Stimulated activated CD4-positive, alpha-beta T cell treated with anti-CD3 and anti-CD28 coated beads, Interleukin-4, amount 100 ng/mL, for 1 hour (primary cell): ENCODE measurements at places on chromosomes 5 and 9.

DNA sequence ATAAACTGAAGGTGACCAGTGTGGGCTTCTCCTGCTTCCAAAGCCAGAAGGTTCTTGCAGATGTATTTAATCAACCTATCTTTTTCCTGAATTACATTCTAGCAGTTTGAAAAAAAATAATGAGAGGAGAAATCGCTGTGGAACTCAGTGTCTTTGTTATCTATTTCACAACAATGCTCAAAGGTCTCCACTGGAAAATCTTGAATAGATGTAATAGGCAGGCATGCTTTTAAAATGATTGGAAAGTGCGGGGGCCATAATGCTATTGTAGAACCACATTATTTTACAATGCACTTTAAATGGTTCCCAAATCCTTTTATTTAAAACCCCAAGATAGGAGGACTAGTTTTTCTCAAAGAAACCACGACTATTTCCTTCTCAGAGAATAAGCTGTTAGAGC, 23.3 kb downstream of the ENC1 start:
- no peak for DNase-seq

GRCh38 chr5:137231540-137231939, 267.6 kb downstream of the SPOCK1 start:
- no peak for DNase-seq

DNA sequence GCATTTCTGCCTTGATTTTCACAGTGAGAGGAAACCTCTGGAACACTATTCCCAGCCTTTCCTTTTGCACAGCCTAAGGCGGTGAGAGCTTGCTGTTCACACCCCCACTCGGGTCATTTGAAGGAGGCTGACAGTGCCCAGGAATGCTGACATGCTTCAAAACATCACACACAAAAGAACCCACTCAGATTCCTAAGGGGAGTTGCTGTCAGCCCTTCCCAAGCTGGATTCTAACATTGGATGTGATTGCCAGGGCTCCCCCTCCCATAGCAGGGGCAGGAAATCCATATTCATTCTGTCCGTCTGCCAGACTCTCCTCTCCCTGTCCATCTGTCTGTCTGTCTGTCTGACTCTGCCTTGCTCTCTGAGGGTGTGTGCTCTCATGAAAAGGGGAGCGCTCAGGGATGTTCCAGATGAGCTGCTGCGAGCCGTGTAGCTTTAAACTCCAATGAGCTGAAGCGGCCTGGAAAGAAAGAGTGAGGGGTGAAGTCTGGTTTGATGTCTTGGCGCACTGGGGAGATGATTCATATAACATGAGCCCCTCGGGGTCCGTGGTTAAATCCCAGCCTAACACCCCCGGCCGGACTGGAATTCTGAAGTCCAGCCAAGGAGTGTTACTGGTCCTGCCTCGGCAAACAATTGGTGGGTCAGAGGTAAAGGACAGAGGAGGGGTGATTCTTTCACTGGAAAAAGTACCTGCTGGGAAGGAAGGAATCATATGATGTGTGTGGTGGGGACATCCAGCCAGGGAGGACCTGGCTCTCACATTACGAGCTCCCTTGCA, 517.0 kb downstream of the CCDC171 start:
- DNase-seq = no peak

DNA sequence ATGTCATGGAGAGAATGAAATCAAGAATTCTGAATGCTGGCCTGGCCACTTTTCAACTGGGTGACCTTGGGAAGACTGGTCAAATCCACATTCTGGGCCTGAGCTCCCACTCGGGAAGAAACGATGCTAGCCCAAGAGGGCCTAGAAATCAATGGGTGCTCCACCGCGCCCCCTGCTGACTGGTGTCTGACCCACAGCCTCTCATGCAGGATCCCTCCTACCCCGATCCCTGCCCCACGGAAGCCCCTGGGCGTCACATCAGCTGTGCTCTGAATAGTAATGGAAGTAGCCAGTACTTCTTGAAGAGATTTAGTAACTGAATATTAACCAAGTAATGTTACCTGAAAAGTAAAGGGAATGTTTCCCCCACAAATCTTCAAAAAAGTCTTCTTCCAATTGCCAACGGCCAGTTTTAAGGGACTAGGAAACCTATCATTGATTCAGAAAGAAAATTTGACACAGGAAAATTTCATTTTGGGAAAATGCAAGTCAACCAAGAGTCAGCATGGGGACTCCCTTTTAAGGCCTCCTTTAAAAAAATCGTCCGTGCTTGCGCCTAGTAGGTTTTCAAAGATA, 43.9 kb downstream of the CRB2 start:
- DNase-seq = peak; percentile 28

DNA sequence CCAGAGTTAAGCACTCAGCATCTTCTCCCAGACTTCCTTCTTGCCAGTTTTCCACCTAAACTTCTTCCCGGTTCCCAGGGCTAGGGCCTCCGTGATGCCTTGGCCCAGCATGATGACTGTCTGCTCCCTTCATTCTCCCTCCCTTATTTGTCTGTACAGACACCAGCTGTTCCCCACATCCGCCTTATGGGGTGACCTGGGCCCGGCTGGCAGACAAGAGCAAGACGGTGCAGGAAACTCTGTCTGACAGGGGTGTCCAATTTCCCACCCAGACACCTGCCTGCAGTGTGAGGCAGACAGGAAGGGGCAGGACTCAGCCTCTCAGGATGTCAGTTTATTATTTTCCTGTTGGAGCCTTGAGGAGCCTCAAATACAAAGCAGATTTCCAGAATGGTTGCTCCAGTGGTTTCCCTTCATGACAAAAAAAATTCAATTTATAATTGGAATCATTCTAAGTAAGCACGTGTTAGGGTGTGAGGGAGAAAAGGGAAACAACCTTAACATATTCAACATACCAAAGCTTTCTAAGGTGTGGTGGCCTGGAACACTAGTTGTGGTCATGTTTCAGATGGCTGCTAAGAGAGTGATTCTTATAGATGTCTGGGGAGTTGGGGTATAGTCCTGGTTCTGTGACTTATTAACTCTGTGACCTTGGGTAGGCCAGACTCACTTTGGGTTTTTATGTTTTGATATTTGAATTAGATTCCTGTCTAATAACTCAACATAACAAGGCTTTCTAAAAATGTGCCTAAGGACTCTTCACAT, 234.5 kb downstream of the PAPPA start:
- no peak for DNase-seq

DNA sequence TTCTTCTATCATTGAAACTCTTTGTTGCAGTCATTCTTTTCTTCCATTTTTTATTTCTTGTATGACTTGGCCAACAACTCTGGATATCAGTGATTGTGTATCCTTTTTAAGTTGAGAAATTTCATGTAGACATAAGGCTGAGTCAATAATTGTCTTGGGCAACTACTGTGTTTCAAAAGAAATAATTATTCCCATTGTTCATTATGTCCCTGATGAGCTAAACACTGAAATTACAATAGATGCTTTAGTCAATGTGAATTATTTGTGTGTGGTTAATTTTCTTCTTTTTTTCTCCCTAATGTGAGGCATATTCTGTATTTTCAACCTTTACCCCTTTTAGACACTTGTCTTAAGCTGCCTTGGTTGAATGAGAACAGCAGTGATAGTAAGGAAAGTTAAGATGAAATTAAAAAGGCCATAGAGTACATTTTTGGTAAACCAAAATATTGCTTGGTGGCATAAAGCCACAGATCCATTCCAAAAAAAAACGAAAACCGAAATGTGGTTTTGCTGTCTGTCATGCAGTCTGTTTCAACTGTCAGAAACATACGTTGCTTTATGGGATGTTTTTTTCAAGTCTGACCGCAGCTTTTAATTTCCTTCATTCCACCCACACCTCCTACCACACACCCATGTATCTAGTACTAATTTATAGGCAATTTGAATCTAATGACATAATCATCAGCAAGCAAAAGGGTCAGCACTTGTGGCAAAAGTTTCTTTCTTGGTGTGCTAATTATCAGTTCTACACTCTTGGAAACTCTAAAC, 21.1 kb downstream of the TLE4 start:
- no peak for DNase-seq

DNA sequence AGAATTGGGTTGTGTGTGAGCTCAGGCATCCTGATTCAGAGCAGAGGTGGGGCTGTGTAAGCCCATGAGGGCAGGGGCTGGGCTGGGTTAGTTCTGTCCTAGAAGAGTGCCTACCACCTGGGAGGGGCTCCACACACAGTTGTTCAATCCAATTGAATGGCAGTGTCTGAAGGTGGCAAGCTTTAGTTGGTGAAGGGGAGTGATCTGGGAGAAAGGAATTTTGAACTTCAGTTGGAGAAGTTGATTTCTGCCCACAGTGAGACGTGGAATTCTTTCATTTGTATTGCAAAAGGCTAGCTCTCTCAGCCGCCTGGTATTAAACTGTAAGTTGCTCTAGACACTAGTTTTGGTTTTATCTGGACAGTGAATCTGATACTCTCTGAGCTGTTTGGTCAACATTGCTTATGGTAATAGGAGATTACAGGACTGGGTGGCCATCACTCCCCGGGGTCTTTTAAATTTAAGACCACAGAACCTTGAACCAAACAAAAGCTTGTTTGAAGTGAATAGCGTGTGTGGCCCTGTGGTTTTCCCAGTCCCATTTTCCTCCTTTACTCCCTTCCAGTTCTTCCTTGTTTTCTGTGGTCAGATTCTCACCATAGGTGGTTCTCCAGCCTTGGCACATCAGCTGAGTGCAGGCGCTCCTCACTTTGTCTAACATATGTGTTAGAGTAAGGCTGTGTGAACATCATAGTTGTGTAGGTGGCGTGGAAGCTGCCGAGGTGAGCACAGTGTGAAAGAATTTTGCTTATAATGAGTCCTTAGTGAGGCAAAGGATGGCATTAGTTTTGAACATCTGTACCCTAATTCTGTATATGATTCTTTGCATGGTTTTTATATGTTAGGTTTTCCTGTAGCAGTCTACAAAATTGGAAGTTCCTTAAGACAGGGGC, 78.0 kb downstream of the ARHGAP26 start:
- no peak for DNase-seq

- no peak for DNase-seq
These were observed 119.1 kb upstream of the RASEF start for GRCh38 chr9:83182071-83182470.

GRCh38 chr5:109650493-109650892, 39.2 kb upstream of the MAN2A1 start:
- no peak for DNase-seq

- DNase-seq = no peak
These were observed 185.1 kb upstream of the DMAC1 start for GRCh38 chr9:7984692-7985091.

DNA sequence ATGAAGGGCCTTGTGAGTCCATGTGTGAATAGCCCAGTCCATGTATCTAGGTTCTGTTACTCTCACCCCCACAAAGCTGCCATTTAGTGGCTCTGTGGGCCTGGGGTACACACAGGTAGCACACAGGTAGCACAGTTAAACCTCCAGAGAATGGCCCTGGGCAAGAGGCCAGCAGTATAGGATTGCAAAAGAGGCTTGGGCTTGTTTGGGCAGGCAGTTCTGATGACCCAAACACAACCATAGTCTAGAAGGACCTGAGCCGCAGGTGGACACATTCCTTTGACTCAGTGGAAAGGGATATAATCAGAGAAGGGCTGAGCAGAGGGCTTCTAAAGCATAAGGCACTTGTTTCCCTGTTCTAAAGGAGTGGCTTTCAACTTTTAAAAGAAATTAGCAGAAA, 326.8 kb upstream of the SGCD start:
- no peak for DNase-seq

DNA sequence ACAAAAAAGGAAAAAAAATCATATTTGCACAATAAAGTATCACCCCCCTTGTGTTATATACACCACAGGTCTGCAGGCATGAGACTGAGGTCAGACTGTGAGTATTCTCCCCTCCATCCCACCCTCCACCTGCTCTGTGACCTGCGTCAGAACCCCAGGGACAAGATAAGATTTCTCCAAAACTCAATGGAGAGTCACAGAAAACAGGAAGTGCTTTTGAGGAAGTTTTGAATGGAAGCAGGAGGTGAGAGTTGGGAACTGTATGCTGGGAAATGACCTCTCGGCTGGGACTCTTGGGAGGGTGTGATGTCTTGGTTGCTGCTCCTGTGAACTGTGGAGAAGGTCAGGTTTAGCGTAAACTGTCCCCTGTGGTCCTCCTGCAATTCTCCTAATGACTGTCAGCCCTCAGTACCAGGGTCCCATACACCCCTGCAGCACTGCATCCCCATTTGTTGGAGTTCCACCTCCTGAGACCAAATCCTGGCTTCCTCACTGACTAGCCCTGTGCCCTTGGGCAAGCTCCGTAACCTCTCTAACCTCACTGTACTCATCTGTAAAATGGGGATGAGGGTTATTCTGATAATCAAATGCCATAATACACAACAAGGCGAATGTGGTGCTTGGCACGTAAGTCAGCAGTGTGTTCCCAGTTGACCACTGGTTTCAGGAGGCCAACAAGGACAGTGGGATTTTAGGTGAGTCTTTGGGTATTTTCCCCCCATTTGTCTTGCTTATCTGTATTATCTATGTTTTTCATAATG, 6.9 kb upstream of the CTSL start:
- no peak for DNase-seq

DNA sequence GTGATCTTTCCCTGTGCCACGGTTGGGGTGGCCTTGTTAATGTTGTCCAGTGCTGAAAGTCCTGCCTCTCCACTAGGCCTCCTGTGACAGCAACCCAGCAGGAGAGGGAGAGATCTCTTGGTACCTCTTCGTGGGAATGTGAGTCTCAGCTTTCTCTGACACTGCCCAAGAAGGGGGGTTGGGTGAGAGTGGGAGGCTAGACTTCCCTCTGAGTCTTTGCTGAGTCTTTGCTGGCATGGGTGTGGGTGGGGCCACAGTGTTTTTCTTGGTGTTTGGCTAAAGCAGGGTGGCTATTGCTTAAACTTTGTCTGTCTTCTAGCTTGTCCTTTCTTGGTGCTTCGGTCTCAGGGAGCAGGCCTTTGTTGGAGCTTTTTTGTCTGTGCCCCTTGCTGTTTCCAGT, 145.6 kb downstream of the GNA14 start:
- no peak for DNase-seq

DNA sequence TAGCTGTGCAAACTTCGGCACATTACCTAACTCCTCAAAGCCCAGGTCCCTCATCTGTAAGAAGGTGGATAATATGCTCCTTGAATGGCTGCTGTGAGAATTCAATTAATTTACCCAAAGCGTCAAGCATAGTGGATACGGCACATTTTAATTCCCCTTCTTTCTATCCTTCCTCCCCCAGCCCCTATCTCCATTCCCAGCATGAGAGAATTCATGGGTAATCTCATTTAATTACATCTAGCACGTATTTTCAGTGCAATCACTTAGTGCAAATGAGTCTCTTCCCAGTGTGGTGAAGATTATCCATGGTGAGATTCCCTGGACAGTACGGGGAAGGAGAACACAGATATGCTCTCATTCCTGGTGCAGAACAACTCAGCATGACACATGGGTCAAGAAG, 145.6 kb downstream of the TRPM3 start:
- DNase-seq = no peak

- DNase-seq = peak; percentile 49
These were observed 8.2 kb downstream of the IL9 start for GRCh38 chr5:135887447-135887864.

GRCh38 chr5:171693412-171693811, 92.2 kb upstream of the SMIM23 start:
- DNase-seq = no peak
